Stimulated activated CD8-positive, alpha-beta memory T cell treated with anti-CD3 and anti-CD28 coated beads, Interleukin-7, amount 100 ng/mL, for 1 hour (primary cell): ENCODE measurements at places on chromosomes 1 and 21.

GRCh38 chr1:108897865-108898720 is 21.3 kb downstream of the GPSM2 start:
- no peak for DNase-seq

DNA sequence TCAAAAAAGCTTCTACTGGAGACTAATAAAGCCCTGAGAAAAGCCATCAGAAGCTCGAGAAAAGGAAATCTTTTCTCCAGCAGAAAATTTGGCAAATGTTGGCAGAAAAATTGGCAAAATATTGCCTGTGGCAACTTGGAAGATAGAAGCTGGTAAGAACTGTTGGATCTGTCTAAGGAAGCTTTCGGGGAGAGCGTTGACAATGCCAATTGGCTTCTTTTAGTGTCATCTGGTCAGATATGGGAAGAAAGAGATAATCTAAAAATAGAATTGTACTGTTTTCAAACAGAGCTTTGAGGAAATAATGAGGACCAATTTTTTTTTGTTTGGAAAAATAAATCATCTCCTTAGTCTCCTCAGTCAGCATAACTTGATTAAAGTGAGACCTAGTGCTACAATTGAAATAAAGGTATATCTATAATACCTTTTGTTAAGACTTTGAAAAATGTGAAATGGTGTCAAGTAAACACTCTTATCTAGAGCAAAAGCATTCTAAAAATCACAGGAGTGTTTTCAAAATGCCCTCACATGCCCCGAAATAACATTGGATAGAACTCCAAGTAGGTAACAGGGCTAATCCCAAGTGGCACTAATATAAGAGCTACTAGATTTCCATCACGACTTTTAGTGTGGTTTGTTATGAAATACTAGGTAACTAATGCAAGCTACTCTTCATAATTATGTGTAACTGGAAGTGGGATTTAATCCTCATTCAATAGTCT is 882.2 kb upstream of the B3GALT2 start:
- no peak for DNase-seq

GRCh38 chr1:115400891-115401290 is 62.8 kb upstream of the NGF start:
- no peak for DNase-seq

- no peak for DNase-seq
Observed at GRCh38 chr1:162422662-162423375, 10.9 kb upstream of the SH2D1B start.

DNA sequence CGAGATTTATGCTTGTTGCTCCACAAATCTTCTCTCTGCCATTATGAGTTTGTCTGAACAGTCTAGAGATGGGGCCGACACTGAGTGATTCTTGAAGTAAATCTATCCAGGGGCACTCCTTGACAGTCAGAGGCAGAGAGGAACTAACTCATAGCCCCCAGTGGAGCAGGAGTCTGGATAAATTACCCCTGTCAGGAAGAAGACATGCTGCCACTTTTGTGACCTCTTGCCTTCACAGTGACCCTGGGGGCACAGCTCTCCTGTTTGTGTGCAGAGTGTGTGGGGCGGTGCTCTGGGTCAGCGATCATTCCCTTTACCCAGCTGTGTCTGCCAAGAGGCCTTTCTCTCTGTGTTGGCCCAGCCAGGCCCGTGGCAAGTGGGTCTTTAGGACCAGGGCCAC is 29.5 kb downstream of the PEX14 start:
- DNase-seq: no peak

DNA sequence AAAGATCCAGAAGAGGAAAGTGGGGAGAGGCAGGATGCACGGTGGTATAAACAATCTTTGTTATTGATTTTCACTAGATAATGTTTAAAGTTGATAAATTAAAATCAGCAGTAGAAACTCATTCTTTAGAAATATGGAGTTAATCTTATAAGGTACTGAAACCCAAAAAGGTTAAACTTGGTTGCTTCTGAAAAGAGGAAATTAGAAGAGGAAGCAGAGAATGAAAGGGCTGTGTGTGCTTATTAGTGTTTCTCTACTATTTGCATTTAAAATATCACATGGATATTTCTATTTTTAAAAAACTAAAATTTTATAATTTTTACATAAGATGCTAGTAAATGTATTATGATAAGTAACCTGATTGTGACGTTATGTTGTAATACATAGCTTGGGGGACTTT is 24.4 kb downstream of the C1orf141 start:
- DNase-seq: no peak

- no peak for DNase-seq
Observed at GRCh38 chr1:232550007-232550406, 79.9 kb downstream of the SIPA1L2 start.

DNA sequence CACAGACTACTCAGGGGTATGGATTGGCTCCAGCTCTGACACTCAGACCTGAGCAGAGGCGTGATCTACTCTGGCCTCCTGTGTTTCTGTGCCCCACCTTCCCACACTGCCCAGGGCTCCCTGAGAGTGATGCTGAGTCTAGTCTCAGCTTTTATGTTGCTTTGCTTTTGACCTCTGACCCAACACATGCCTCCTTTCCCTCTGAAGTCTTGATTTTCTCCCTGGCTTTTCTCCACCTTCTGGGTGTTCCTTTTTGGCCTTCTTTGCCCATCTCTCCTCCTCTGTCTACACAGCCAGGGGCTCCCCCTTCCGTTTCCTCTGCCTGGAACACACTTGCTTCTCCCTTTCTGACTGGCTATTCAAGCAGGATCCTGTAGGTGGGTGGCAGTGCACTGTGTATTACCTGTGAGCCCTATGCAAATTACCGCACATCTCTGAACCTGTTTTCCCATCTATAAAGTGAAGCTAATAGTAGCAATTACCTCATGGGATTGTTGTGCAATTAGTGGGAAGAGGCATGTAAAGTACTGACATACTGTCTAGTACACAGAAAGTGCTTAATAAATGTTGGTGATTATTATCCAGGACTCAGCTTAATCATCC is 13.7 kb upstream of the MEX3A start:
- DNase-seq: no peak
